B cell (primary cell): ENCODE measurements at places on chromosomes 3 and 15. TPM values are rescaled to one million over a fixed set of nuclear protein-coding genes. Genes with fewer than 3 reads are reported as not detected.

Gene GNAT1
- not detected in 2 replicates for total RNA-seq

- no peaks in the 10 kb centered on the region for H3K36me3 ChIP-seq
- H3K27ac ChIP-seq: no peak overlapping the region
- H3K27me3 ChIP-seq: no peaks in the 10 kb centered on the region
- DNase-seq: no peak
Measured at GRCh38 chr3:161409858-161410257, 38.5 kb upstream of the SPTSSB start.

DNA sequence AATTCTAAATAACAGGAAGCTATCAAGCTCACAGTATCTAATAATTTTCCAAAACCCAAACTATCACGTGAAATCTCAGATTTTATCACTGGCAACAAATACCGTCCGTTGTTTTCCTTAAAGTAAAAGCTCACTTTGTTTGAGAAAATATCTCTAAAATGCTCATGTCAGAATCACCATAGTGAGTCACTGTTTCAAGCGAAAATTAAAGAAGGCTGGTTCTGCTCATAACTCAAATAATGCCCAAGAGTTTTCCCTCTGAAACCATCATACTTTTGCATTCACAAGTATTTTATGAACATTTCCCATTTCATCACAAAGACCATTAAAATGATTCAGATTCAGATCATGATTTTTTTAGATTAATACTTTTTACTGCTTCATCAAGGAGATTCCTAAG is 50.6 kb downstream of the TBL1XR1 start:
- no peak overlapping the region for H3K4me3 ChIP-seq
- no peaks in the 10 kb centered on the region for H3K36me3 ChIP-seq
- no peaks in the 10 kb centered on the region for H3K27me3 ChIP-seq
- DNase-seq: no peak
- peak overlapping the region; percentile 85 for H3K27ac ChIP-seq

DNA sequence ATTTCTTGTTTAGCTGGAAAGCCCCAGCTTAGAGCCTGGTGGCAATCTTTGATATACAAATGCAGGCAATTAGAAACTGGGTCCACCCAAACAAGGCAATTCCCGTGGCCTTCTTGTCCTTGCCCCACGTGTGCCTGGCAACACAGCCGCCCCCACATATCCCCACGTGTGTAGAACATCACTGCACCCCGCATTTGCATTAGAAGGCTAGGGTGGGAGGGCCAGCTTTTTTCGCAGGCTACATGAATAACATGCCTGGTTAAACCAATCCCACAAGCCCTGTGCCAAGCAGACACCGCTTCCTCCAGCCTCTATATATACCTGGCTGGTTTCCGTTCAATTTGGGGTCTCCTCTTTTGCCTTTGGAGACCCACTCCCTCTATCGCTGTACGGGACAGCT is 250.2 kb downstream of the ZNF385D start:
- H3K4me3 ChIP-seq: no peak overlapping the region
- no peaks in the 10 kb centered on the region for H3K36me3 ChIP-seq
- no peak for DNase-seq
- H3K4me1 ChIP-seq: no peaks in the 10 kb centered on the region
- H3K27ac ChIP-seq: no peak overlapping the region
